ENCODE measurements at places on chromosomes 7 and 10.

GRCh38 chr10:125164421-125164820, 4.1 kb upstream of the CTBP2 start:
- no peak for DNase-seq

- DNase-seq, result no peak
Observed at GRCh38 chr7:44977959-44978335, 868 bp downstream of the MYO1G start.

GRCh38 chr7:18808026-18808425, 309.4 kb downstream of the TWIST1 start:
- no peak for DNase-seq

GRCh38 chr10:30384701-30385201, 35.7 kb upstream of the MTPAP start:
- DNase-seq, result peak; percentile 60

- DNase-seq, result no peak
Observed at GRCh38 chr7:111294494-111294893, 203.6 kb downstream of the LRRN3 start.

DNA sequence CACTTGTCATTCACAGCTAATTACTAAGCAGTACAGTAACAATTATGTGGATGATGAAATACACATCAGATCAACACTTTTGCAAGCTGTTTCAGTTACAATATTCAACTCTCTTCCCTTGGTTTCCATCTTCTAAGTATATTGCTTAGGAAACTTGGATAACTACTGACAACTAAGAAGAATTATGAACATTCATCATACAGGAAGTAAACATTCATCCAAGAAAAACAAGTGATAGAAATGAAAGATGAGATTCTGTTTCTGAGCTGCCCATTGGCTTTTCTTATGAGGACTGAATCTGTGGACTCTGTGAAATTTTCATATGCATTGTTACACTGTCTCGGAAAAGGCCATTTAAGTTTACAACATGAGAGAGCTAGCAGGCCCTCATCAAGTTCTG, 240.2 kb downstream of the PRKG1 start:
- no peak for DNase-seq

DNA sequence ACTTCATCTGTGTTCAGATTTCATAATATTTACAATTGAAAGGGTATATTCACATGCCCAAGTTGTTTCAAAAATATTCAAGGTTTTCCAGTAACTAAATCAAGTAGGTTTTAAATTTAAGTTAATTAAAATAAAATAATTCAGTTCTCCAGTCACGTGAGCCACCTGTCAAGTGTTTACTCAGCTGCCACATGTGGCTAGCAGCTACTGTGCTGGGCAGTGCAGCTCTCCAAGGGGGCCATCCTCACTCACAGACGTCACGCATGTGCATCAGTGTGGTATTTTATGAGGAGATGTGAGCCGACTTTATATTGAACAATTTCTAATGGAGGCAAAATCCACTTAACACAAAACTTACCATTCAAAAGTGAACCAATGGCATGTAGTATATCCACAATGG, 69.7 kb upstream of the CAMK2B start:
- DNase-seq, result peak; percentile 91

DNA sequence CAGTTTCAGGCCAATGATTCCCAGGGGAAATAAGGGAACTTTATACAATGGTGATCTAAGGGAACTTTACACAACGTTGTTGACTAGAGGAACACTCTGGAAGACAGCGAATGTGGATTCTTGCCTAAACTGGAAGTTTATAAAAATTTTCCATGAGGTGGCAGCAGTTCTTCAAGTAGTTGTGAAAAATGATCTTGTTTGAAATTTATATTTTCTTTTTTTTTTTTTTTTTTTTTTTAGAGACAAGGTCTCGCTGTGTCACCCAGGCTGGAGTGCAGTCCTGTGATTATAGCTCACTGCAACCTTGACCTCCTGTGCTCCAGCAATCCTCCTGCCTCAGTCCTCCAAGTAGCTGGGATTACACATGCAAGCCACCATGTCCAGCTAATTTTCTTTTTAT, 32.1 kb upstream of the GTF2I start:
- DNase-seq, result no peak

DNA sequence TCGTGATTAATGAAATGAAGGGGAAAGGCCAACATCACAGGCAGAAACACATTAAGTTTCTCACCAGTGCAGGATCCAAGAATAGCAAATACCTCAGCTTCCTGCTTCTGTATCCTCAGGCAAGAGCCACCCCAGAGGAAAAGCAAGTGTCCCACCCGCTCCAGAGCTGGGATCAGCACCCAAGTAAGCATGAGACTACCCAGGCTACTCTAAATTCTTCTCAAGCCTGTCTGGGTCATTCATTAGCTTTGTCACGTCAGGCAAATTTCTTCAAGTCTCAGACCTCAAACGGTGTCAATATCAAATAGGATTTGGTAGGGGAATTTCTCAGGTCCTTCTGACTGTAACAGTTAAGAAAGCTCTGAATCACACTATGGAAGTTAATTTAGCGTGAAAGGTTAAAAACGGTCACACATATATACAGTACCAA, 59.0 kb downstream of the GNA12 start:
- no peak for DNase-seq

DNA sequence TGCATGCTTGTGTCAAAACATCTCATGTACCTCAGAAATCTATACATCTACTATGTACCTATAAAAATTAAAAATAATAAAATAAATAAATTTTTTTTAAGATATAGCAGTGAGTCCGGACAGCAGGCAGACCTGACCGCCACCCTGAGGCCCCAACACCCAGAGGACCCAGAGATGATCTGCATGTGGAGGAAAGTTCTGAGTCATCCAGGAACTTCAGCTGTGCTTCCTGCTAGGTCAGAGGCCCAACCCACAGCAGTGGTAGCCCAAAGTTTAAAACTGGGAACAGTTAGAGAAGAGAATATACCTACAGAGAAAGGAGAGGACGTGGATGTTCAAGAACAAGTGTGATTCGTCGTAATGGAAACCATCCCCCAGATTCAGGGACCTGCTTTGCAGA, 683.7 kb upstream of the NRP1 start:
- no peak for DNase-seq

DNA sequence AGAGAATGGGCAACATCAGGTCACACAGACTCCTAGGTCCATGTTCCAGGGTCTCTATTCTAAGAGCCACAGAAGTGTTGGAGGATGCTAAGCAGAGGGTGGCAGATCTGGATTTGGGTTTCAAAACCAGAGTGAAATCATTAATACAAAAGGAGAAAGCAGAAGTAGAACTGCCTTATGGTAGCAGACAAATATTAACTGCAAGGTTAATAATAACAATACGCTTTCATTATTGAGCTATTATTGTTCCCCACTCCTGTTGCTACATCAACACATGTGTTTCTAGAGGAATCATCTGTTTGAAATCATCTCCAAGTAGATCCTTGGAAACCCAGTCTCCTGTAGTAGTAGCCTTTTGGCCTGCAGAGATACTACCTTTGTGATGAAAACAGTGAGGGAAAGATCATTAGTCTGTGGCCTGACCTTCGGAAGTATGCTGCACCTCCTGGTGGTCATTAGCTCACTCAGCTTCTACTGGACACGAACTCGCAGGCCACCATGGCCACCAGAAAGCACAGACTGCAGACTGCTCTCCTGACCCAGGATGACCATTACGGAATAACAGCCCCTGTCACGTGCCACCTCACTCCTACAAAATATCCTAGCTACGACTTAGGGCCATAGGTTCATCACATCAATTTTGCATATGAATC, 84.6 kb downstream of the XPNPEP1 start:
- no peak for DNase-seq

DNA sequence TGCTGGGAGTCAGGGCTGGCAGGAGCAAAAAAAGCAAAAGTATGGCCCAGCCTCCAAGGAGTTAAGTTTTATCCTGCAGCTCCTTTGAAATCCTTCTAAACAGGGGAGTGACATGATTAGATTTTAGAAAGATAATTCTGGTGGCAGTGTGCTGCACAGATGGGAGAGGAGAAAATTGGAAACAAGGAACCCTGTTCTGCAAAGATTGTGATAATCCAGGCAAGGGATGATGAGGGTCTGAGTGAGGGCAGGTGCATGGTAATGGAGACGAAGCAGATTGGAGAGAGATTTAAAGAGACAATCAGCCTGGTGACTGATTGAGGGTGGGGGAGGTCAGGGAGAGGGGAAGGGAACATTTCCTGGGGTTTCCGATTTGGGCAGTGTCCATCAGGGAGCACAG, 444.7 kb upstream of the PODXL start:
- DNase-seq, result no peak

- DNase-seq, result no peak
Observed at GRCh38 chr7:34332006-34332405, 326.0 kb upstream of the NPSR1 start.

DNA sequence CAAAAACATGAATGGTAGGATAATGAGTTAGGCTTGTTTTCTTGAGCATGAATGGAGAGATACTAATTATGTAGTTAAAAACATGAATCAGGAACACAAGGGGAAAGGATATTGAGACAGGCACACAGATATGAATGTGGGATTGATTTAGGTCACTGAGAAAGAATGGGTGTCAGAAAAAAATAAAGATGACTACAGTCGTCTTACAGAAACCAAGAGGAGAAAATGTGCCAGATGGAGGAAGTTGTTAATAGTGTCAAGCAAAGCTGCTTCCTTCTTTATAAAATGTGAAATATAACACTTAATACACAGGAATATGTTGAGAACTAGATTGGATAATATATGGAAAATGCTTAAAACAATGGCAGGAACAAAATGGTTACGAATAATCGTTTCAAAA, 173.3 kb upstream of the BET1 start:
- DNase-seq, result no peak

GRCh38 chr10:119029613-119030420, at the start of gene NANOS1:
Gene NANOS1, plus strand, starts transcription at chr10:119029714. Its CDS starts 88 bp downstream, at chr10:119029802.
- DNase-seq, result no peak

DNA sequence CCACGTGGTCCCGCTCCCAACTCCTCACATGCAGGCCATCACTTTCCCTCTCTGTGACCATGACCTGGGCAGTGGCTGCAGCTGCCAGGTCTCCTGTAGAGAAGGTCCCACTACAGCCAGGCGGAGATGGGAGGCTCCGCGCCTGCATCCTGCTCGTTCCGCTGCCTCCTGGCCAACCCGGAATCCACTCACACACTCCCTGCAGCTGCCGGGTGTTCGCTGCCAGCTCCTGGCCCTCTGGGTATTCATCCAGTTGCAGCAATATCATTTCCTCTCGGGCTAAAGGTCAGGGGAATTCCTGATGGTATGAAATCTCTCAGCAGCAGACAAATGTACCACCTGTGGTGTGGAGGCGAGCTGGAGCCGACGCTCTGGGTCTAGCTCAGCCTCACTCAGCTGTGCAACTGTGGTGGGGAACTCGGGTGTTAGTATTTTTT, 65.7 kb downstream of the TLL2 start:
- DNase-seq, result no peak

GRCh38 chr10:80457554-80458262, 3.6 kb downstream of the TSPAN14 start:
- DNase-seq, result no peak

GRCh38 chr7:143456992-143457793, 13.9 kb downstream of the TAS2R60 start:
- no peak for DNase-seq

- DNase-seq, result no peak
Observed at GRCh38 chr7:29040579-29040925, 82.4 kb upstream of the TRIL start.

- no peak for DNase-seq
Observed at GRCh38 chr7:42768045-42768444, 143.8 kb downstream of the C7orf25 start.

DNA sequence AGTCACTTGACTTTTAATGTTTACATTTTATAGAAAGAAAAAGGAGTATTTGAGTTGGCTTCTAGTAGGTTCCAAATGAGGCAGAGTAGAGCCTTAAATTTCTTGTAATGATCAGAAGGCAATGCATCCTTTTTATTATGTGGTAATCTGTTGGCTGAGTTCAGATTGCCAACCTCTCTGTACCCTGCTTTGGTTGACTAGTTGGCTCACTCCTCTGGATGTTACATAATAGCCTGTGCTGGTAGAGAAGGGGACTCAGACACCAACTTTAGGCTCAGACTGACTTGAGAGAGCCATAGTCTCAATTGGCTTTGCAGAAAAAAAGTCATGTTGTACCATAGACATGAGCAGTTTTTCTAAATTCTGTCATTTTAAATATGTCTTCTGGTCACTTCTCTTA, 46.8 kb upstream of the GLCCI1 start:
- DNase-seq, result no peak

DNA sequence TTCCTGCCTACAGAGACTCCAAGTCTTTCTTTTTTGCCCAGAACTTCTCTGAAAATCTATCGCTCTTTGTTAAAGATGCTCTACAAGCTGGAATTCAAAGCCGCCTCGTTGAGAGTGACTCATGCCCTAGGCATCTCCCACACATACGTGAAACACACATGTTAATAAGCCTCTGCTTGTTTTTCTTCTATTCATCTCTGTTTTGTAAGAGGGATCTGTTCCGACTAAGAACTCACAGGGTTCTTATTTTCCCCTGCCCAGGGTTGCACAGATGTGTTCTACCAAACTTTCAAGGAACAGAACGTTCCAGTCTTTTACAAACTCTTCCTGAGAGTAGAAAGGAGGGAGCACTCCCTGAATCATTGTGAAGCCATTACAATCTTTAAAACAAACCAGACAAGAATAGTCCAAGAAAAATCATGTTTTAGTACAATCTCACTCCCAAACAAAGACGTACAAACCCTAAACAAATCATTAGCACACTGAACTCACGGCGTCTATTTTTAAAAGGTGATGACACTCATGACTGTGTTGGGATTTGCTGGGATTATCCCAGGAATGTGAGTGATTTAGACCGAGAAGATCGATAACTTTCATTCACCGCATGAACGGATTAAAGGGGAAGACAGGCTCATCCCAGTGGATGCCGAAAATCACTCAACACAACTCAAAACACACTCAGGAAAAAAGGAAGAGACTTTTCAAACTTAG, 55.3 kb upstream of the INPP5A start:
- DNase-seq, result no peak

All from DMS79 (cell line).